Kidney capillary endothelial cell (primary cell): ENCODE measurements at places on chromosomes 11 and 22.

GRCh38 chr22:43128928-43129424 lies 14.2 kb downstream of the MCAT start:
- no peak for DNase-seq

DNA sequence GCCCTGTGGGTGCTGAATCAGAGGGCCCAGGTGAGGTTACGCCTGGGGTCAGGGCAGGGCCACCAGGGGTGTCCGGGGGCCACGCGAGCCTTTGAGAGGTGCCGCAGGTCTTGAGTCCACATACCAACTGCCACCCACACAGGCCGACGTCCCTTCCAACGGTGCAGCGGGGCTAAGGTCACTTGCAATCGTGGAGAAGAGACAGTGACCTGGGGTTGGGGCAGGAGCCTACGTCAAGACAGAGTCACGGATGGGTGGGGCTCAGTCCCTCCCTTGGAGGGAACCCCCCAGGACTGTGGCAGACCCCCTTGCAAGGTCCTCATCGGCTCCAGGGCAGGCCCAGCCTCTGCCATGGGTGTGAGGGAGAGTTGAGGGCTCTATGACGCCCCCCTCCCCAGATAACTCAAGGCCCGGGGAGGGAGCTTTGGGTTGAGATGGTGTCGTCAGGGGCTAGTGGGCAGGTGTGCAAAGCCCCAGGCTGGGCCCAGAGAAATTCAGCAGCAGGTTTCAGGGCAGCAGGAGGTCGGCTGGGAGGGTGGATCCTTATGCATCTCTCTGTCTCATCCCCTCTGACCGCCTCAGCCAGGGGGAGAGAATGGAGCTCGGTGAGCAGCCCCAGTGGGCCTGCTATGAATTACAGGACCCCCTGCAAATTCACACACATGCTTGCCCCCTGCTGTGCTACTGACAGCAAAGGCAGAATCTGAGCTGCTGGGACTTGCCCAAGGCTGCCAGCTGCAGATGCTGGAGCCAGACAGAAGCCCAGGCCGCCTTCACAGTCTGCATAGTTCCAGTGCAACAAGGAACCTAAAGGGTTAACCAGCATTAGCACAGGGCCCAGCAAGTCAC lies 60.0 kb downstream of the MYEOV start:
- DNase-seq: no peak

DNA sequence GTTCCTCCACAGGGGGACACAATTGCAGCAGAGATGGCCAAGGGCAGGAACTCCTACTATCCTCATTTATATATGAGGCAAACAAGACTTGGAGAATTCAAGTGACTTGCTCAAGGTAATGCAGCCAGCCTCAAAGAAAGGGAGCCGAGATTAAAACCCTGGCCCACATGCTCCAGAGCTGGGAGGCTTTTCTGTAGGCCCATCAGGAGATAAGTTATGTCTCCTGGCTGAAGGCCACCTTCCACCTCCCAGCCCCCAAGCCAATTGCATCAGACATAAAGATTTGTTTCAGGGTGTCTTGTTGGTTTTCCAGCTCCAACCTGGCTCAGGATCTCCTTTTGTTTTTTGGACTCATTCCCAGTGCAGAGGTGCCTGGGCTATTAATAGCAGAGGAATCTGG lies 59.5 kb downstream of the SMIM38 start:
- DNase-seq: no peak

DNA sequence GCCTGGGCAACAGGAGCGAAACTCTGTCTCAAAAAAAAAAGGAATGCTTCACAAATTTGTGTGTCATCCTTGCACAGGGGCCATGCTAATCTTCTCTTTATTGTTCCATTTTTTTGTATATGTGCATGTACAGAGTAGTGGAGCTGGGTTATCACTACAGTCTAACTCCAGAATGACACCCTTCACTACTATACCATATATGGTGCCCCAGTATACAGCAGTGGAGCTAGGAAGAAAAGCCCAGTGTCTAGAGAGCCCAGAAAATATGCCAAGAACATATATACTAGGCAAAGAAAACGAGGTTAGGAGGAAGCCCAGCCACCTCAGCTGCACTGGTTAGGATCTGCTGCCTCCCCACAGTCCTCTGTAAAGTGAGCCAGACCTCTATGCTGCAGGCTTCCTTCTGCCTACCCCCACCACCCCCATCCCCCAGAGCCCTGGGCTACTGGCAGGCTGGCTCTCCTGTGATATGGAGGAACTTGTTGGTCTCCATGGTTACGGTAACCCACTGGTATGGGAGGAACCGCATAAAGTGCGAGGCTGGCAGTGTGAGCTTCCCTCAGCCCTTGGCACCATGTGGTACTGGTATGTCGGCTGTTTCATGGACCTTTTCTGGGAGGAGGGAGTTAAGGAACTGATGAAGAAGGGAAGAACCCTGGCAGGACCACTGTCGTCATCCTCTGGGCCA lies 34.3 kb downstream of the RCOR2 start:
- DNase-seq: no peak

GRCh38 chr22:47201186-47201995 lies 438.9 kb downstream of the TBC1D22A start:
- no peak for DNase-seq

- DNase-seq: no peak
Measured at GRCh38 chr11:128297091-128297651, 290.2 kb downstream of the ETS1 start.

- DNase-seq: no peak
Measured at GRCh38 chr11:102108734-102109440, 1.4 kb upstream of the YAP1 start.

GRCh38 chr22:43622886-43623285 lies 189.2 kb downstream of the EFCAB6 start:
- no peak for DNase-seq

- no peak for DNase-seq
Measured at GRCh38 chr22:21936151-21936775, 16.4 kb downstream of the PPM1F start.

DNA sequence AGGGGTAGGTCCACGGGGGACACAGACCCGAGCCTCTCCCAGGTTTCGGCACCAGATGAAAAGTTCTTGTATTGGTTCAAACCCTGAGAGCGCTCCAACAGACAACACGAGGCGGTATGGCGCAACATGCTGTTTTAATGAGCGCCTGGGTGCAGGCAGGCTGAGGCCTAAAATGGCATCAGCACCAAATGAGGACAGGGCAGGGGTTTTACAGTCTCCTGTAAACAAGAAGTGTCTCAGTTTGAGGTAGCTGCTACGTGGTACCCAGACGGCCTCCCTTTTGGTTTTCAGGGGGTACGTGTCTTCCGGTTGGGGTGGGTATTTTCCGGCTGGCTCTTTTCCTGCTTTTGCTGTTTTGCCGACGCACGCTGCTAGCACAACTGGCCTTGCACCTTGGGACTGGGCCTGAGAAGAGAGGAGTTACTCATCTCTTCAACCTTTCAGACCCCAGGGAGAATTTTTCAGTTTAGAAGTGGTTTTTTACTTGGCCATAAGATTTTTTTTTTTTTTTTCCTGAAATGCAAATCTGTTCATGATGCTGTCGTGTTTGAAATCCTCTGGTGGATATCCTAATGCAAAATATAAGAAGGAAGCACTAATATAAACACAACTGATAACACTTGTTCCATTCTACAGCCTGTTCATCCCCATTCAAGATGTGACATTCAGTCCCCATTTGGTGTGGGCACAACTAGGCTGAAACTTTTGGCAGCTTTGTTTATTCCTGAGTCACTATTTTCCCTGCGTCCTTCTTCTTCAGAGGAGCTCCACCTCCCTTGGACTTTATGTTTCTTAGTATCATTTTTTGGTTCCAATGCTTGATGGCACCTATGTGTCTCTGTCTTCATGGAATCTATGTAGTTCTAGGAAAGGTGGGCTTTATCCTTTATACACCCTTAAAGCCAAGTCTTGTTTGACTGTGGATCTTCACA lies 6.5 kb downstream of the PPFIBP2 start:
- DNase-seq: no peak

- peak; percentile 81 for DNase-seq
Measured at GRCh38 chr11:59551659-59552521, 40.6 kb downstream of the OR4D9 start.

DNA sequence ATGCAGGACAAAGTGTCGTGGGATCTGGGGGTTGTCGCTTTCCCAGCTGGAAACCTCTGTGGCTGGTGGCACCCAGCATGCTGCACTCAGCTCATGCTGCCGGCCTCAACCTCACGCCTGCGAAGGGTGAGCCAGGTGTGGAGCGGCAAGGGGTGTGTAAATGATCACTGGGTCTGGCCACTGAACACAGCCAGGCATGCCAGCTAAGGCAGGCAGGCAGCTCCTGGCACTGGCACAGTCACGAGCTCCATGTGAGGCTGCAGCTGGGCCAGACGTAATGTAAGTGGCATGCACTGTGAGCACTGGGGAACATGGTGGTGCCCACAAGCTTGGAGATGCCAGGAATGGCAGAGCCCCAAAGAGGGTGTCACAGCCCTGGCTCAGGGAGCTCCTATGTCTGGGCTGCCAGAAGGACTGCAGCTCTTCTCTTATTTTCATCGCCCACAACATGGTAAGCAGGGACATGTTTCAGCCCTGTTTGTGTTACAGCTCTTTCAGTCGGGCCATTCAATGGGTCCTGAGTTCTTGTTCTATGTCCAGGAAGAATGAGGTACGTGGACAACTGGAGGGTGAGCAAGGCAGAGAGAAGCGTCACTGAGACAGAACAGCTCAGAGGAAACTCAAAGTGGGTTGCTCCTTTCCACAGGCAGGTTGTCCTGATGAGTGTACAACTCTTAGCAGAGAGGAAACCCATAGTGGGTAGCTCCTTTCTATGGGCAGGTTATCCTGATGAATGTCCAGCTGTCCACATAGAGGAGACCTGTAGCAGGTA lies 403.8 kb downstream of the CNTN5 start:
- no peak for DNase-seq

DNA sequence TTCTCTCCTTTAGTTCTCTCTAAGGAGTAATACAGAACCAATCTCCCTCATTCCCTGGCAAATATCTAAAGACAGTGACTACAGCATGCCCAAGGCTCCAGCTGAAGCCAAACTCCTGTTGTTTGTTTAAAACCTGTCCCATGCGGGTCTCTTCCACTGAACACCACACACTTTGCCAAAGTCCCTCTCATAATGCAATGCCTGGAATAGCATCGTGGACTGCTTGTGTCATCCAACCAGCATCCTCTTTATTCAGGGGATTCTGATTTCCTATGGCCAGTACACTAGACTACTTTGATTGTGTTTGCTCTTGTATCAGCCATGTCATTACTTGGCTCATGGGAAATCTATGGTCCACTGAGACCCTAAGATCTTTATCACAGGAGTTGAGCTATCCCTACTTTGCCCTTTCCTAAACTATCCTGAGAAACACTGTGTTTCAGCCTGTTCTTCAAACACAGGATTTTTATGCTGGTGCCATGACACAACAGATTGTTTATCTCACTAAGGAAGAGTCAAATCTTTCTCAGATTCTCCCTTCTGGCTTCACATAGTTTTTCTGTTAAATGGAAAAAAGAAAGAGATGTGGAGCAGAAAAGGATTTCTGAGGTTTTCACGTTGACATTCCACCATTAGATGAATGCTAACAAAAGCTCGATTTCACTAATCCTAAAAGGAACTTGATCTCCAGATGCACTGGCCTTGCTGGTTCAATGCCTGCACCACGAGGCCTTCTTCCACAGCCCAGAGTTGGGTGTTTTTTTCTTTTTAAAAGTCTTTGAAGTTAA lies 15.9 kb upstream of the IRAG1 start:
- DNase-seq: no peak

DNA sequence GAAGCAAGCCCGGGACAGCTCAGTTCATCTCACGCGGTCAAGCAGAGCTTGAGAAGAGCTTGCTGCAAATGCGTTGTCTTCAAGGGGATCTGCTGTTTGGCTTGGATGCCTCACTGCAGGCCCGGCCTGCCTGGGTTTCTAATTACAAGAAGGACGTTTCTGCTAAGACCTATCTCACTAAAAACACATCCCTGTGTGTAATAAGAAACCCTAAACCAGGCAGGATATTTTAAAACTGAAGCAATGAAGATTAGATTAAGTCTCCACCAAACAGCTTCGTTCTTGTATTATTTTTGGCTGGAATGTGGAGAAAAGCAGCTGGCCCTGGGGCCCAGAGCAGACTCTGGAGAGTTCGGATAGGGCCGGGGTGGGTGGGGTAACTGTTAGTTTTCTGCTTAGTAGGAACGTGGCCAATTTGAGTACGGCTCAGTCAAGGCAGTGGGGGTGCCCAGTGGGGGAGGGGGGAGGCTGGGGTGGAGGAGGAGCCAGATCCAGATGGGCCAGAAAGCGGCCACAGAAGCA lies 6.0 kb downstream of the PKNOX2 start:
- no peak for DNase-seq

DNA sequence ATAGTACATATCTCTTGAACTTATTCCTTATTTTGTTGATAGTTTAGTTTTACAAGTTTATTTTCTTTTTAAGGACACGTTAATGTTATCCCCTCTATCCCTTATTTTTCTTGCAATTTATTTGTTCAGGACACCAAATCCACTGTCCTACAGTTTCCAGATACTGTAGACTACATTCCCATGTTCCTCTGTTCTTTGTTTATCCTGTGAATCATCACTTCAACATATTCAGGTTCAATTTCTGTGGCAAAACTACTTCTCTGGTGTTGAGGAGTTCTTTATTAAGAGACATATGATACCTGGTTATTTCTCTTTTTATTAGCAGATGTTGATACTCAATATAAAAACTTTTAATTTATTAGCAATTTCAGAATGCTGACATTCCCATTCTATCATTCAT lies 72.8 kb upstream of the CLNS1A start:
- DNase-seq: no peak

- no peak for DNase-seq
Measured at GRCh38 chr11:128905345-128906184, 14.4 kb downstream of the KCNJ5 start.

DNA sequence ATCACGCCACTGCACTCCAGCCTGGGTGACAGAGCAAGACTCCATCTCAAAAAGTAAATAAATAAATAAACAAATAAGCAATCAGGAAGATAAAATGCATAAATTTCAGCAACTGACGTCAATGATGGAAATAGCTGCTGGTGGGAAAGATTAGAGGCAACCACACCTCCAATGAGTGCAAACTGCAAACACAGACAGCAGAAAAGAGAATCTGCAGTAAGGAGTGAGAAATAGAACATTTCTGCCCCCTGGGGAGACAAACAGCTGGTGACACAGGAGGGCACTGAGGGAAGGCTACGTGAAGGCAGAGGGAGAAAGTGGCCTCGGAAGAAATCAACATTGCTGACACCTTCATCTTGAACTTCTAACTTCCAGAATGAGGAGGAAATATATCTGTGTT lies 6.5 kb downstream of the PI4KA start:
- no peak for DNase-seq

GRCh38 chr11:27081056-27081455 lies 40.4 kb downstream of the BBOX1 start:
- DNase-seq: no peak
